ENCODE measurements at places on chromosomes 6 and 20. TPM values are rescaled to one million over a fixed set of nuclear protein-coding genes. Genes with fewer than 3 reads are reported as not detected.

- DNase-seq, result no peak
- H3K27ac ChIP-seq, result no peak overlapping the region
- H3K4me3 ChIP-seq, result no peak overlapping the region
- peaks cover 6% of the 10 kb centered on the region for H3K27me3 ChIP-seq
- peaks cover 13% of the 10 kb centered on the region for H3K4me1 ChIP-seq
Observed at GRCh38 chr6:108845145-108845544, 3.1 kb upstream of the ARMC2 start.

DNA sequence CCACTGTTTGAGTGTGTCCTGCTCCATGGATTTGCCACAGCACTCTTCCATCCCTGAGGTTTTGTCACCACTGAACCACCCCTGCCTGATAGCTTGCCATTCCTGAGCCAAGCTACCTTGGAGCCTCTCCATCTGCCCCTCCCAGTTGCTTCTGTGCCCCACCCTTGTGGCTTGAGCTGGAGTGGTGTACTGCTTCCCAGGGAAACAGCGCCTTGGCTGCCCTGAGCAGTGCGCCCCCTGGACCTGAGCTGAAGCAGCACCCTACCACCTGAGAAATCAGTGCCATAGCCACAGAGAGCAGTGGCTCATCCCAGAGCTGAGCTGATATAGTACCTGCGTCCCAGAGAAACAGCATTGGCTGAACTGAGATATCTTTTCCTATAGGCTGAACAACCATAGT is 40.3 kb downstream of the IL22RA2 start:
- no peaks in the 10 kb centered on the region for H3K4me1 ChIP-seq
- no peak overlapping the region for H3K4me3 ChIP-seq
- peaks cover 41% of the 10 kb centered on the region for H3K27me3 ChIP-seq
- no peak overlapping the region for H3K27ac ChIP-seq
- DNase-seq, result no peak
- H3K36me3 ChIP-seq, result no peaks in the 10 kb centered on the region

- peaks cover 19% of the 10 kb centered on the region for H3K27me3 ChIP-seq
- peaks cover 3% of the 10 kb centered on the region for H3K4me1 ChIP-seq
- no peak for DNase-seq
Observed at GRCh38 chr6:118771253-118771652, 119.9 kb upstream of the CEP85L start.

DNA sequence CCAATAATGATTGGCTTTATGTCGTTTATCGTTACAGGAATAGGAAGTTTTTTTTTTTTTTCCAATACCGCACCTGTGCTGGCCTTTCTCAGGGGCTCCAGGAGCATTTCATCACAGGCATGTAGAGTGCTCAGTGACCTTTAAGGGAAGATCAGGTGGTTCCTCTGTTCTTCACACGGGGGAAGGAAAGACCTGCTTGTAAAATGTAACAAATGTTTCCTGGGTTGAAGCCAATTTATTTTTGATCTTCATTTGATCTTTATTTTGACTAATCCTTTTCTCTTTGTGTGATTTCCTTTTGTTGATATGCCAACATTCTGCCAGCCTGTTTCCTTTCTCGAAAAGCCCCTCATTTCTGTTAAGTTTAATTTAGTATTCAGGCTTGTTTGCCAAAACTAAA is 61.9 kb upstream of the HBS1L start:
- H3K4me1 ChIP-seq, result no peaks in the 10 kb centered on the region
- H3K27me3 ChIP-seq, result peaks cover 62% of the 10 kb centered on the region
- no peak for DNase-seq
- H3K4me3 ChIP-seq, result no peak overlapping the region
- no peak overlapping the region for H3K27ac ChIP-seq

GRCh38 chr6:170179616-170180324 is 111.1 kb downstream of the DLL1 start:
- no peaks in the 10 kb centered on the region for H3K27me3 ChIP-seq
- no peak overlapping the region for H3K27ac ChIP-seq
- no peaks in the 10 kb centered on the region for H3K4me1 ChIP-seq
- peak; percentile 69 for DNase-seq
- H3K36me3 ChIP-seq, result no peaks in the 10 kb centered on the region
- H3K4me3 ChIP-seq, result no peak overlapping the region

- H3K27me3 ChIP-seq, result no peaks in the 10 kb centered on the region
- peaks cover 12% of the 10 kb centered on the region for H3K36me3 ChIP-seq
Observed at GRCh38 chr6:3285732-3286131, 27.0 kb downstream of the PSMG4 start.

The PTCHD4 gene
- total RNA-seq, result 0.91 TPM

The ECHDC1 gene
- total RNA-seq, result 45.0 TPM

- H3K27ac ChIP-seq, result no peak overlapping the region
- H3K4me3 ChIP-seq, result no peak overlapping the region
- H3K36me3 ChIP-seq, result no peaks in the 10 kb centered on the region
- no peaks in the 10 kb centered on the region for H3K27me3 ChIP-seq
- H3K4me1 ChIP-seq, result no peaks in the 10 kb centered on the region
Observed at GRCh38 chr20:32902456-32903420, 44.0 kb downstream of the EFCAB8 start.

GRCh38 chr6:22015216-22015615 is 281.6 kb downstream of the PRL start:
- no peaks in the 10 kb centered on the region for H3K27me3 ChIP-seq
- H3K36me3 ChIP-seq, result peaks cover 1% of the 10 kb centered on the region

DNA sequence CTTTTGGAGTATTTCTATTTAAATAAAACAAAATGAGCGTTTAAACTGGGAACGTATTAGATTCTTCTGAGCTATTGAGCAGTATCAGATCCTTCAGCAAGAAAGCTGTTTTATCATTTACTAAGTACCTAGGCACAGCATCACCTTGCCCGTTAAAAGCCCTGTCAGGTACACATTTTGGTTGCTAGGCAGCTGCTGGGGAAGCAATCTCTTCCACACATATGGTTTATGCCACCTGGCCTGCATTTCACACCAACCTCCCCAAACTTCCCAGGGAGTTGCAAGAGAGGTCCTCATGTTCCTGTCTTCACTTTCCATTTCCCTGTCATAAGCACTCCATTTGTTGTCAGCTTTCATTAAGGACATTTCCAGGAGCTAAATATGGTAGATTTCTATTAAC is 400.1 kb downstream of the PLCB1 start:
- H3K27ac ChIP-seq, result no peak overlapping the region
- peaks cover 45% of the 10 kb centered on the region for H3K4me1 ChIP-seq
- no peak overlapping the region for H3K4me3 ChIP-seq
- no peaks in the 10 kb centered on the region for H3K36me3 ChIP-seq

- H3K27me3 ChIP-seq, result peaks cover 28% of the 10 kb centered on the region
- H3K4me3 ChIP-seq, result no peak overlapping the region
- no peak for DNase-seq
- H3K36me3 ChIP-seq, result peaks cover 2% of the 10 kb centered on the region
Observed at GRCh38 chr6:77159730-77160129, 303.6 kb downstream of the HTR1B start.

GRCh38 chr6:37463110-37463509 is 30.1 kb downstream of the CMTR1 start:
- H3K36me3 ChIP-seq, result peaks cover 47% of the 10 kb centered on the region
- no peak overlapping the region for H3K4me3 ChIP-seq
- no peak overlapping the region for H3K27ac ChIP-seq
- no peak for DNase-seq
- no peaks in the 10 kb centered on the region for H3K4me1 ChIP-seq

DNA sequence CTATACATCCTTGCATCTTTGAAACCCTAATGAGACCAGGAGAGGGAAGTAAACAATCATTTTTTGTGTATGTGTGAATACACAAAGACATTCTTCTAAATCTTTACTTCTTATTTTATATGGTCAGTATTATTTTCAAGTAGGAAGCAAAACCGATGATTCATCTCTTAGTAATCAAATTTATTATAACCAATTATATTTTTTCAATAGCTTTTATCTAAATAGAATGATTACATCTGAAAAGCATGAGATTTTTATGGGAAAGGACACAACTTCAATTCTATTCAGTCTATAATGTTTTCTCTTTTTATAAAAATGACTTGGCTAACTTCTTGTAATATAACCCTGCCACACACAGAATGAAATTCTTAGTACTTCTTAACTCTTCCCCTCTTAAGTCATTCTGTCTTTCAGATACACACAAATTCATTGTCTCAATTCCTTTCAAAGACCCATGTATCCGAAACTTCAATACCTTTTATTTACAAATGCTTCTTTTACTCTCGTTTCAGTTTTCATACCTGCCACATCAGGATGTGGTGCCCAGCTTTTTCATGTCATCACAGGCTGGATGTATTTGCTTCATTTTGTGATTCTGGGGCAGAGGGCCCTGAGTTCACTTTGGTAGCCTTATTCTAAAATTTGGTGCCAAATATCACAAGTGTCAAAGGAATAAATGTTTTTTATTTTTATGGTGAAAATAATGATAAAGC is 227.0 kb downstream of the PHF3 start:
- no peak overlapping the region for H3K4me3 ChIP-seq
- DNase-seq, result no peak
- peaks cover 2% of the 10 kb centered on the region for H3K27me3 ChIP-seq
- H3K27ac ChIP-seq, result no peak overlapping the region

- no peak overlapping the region for H3K4me3 ChIP-seq
- peaks cover 11% of the 10 kb centered on the region for H3K27me3 ChIP-seq
- no peaks in the 10 kb centered on the region for H3K36me3 ChIP-seq
- DNase-seq, result no peak
- peaks cover 30% of the 10 kb centered on the region for H3K4me1 ChIP-seq
Observed at GRCh38 chr6:132933090-132933489, 118.7 kb downstream of the RPS12 start.

- H3K27me3 ChIP-seq, result no peaks in the 10 kb centered on the region
- no peak overlapping the region for H3K27ac ChIP-seq
- peaks cover 15% of the 10 kb centered on the region for H3K36me3 ChIP-seq
- H3K4me1 ChIP-seq, result peaks cover 8% of the 10 kb centered on the region
- no peak overlapping the region for H3K4me3 ChIP-seq
Observed at GRCh38 chr6:25112322-25112773, 166.8 kb upstream of the CARMIL1 start.

The CYP24A1 gene
- not detected for total RNA-seq

- DNase-seq, result no peak
- H3K4me3 ChIP-seq, result no peak overlapping the region
- peaks cover 6% of the 10 kb centered on the region for H3K4me1 ChIP-seq
- no peaks in the 10 kb centered on the region for H3K27me3 ChIP-seq
- H3K36me3 ChIP-seq, result peaks cover 13% of the 10 kb centered on the region
- no peak overlapping the region for H3K27ac ChIP-seq
Observed at GRCh38 chr6:52261229-52261628, 16.9 kb upstream of the IL17F start.

DNA sequence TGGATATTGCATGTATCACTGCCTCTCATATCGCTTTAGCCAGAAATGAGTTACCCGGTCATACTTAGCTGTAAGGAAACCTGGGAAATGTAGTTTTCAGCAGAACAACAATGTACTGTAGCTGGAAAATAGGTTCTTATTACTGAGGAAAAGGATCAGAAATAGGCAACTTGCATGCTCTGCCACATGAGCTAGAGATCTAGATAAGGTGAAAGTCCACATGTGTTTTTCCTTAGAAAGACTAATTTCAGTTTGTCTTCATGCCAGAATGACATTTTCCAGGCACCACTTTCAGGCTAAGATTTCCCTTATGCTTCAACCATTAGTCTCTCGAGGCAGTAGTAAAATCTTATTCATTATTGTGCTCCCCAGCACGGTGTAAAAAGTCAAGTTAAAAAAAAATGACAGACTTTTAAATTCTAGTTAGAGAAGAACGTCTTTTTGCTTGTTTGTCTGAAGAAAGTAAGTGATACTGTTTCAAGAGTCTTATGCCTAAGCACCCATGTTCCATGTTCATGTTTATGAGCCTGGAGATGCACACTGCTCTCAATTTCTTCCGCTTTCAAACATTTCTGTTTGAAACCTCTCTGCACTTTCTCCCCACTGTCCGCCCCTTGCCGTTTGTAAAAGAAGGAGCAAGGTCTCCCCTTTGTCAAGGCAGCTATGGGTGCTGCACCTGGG is 67.6 kb downstream of the ZNF831 start:
- no peak overlapping the region for H3K4me3 ChIP-seq
- peaks cover 31% of the 10 kb centered on the region for H3K27me3 ChIP-seq
- H3K36me3 ChIP-seq, result no peaks in the 10 kb centered on the region
- no peak overlapping the region for H3K27ac ChIP-seq
- no peaks in the 10 kb centered on the region for H3K4me1 ChIP-seq

DNA sequence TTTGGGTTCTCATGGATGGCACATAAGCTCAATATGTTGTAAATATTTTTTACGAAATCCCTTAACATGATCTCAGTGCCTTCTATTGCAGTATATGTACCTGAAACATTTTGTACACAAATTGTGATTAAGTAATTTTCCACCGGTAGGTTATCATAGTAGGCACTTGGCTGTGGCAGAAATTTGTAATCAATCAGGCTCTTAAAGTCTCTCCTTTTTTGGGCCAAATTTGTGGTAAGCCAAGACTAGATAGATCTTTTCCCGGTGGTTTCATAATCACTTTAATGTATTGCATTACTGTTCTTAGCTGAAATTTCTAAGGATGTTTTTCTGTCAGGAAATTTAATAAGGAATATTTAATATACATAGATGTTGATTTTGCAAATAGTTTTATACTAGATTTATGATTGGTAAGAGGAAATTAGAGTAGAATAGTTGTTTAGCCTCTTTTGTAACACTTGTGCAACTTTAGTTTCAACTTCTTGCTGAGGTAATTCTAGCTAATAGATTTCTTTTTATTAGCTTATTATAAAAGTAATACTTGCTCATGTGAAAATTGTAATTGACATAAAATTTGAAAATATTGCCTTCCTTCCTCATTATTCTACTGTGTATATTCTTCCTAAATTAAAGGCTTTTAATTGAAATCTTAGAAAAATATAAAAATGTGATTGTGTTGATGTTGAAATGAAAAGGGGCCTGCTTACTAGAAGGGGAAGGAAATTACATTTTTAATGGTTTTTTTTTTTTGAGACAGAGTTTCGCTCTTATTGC is 3.2 kb downstream of the PCMT1 start:
- no peak for DNase-seq
- H3K4me3 ChIP-seq, result no peak overlapping the region
- H3K4me1 ChIP-seq, result peaks cover 15% of the 10 kb centered on the region
- H3K27ac ChIP-seq, result no peak overlapping the region

- peaks cover 10% of the 10 kb centered on the region for H3K4me1 ChIP-seq
- H3K36me3 ChIP-seq, result peaks cover 2% of the 10 kb centered on the region
- H3K27me3 ChIP-seq, result no peaks in the 10 kb centered on the region
Observed at GRCh38 chr6:2718334-2719092, 32.2 kb downstream of the MYLK4 start.

The PDYN gene
- total RNA-seq, result not detected

The LAMA2 gene
- 14.2 TPM for total RNA-seq

DNA sequence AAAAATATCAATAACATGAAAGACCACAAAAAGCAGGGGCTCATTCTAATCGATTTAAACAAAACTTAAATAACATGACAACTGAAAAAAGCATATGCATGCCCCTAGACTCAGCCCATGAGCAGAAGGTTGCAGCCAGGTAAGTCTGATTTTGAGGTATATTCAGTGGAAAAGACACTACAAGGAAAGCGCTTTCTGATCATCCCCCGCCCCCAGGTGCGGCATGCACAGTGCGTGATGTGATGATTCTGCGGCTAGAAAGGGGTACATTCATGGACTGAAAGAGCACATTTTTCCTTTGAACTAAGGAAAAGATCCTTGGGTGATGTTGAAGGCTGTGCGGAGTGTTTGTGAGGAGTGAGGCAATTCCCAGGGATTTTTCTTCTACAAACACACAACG is 16.9 kb upstream of the FOXC1 start:
- peaks cover 13% of the 10 kb centered on the region for H3K27me3 ChIP-seq
- peaks cover 17% of the 10 kb centered on the region for H3K4me1 ChIP-seq
- H3K4me3 ChIP-seq, result no peak overlapping the region
- no peak overlapping the region for H3K27ac ChIP-seq
- peak; percentile 53 for DNase-seq
- no peaks in the 10 kb centered on the region for H3K36me3 ChIP-seq
